ENCODE measurements at places on chromosomes 5 and 9.

DNA sequence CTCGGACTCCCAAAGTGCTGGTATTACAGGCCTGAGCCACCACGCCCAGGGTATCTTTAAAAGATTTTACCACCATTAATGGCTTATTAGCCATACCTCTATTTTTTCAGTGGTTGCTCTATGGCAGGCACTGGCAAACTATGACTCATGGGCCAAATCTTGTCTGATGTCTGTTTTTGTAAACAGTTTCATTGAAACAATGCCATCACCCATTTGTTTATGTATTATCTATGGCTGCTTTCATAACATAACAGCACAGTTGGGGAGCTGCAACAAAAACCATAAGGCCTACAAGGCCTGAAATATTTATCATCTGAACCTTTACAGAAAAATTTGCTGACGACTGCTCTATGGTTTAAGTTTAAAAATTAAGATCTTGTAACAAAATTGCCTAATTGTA lies 66.8 kb downstream of the SLC38A9 start:
- no peak overlapping the region for H3K4me3 ChIP-seq
- no peak for DNase-seq
- H3K27me3 ChIP-seq, result no peaks in the 10 kb centered on the region
- peaks cover 19% of the 10 kb centered on the region for H3K36me3 ChIP-seq
- H3K27ac ChIP-seq, result no peak overlapping the region

DNA sequence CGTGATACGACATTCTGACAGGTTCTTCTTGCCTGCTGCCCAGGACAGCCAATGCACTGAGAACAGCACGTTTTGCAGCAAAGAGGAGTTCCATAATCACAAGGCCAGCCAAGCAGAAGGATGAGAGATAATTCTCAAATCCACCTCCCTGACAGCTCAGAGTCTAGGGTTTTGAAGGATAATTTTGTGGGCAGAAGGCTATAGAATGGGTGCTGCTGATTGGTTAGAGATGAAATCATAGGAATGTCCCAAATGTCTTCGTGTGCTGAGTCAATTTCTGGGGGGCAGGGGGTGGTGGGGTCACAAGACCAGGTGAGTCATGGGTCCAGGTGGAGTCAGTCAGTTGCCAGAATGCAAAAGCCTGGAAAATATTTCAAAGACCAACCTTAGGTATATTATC lies 175.5 kb upstream of the SLC30A5 start:
- H3K4me3 ChIP-seq, result no peak overlapping the region
- H3K36me3 ChIP-seq, result no peaks in the 10 kb centered on the region
- H3K27ac ChIP-seq, result no peak overlapping the region

DNA sequence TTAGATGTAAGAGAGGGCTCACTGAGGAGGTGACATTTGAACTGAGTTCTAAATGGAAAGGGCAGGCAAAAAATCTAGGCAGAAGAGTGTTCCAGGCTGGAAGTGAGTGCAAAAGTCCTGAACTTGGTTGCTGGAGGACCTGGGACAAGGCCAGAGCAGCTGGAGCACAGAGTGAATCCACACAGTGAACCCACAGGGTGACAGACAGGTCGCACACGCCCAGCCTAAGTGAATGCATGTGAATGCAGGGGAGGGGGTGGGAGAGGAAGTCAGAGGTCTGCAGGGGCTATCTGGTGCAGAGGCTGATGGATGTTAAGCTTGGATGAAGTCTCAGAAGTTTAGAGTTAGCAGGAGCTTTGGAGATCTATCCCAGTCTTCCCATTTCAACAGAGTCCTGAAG lies 556 bp upstream of the TTF1 start:
- peaks cover 52% of the 10 kb centered on the region for H3K4me1 ChIP-seq
- peaks cover 19% of the 10 kb centered on the region for H3K36me3 ChIP-seq
- peak overlapping the region; percentile 90 for H3K27ac ChIP-seq
- DNase-seq, result no peak
- peak overlapping the region; percentile 94 for H3K4me3 ChIP-seq

DNA sequence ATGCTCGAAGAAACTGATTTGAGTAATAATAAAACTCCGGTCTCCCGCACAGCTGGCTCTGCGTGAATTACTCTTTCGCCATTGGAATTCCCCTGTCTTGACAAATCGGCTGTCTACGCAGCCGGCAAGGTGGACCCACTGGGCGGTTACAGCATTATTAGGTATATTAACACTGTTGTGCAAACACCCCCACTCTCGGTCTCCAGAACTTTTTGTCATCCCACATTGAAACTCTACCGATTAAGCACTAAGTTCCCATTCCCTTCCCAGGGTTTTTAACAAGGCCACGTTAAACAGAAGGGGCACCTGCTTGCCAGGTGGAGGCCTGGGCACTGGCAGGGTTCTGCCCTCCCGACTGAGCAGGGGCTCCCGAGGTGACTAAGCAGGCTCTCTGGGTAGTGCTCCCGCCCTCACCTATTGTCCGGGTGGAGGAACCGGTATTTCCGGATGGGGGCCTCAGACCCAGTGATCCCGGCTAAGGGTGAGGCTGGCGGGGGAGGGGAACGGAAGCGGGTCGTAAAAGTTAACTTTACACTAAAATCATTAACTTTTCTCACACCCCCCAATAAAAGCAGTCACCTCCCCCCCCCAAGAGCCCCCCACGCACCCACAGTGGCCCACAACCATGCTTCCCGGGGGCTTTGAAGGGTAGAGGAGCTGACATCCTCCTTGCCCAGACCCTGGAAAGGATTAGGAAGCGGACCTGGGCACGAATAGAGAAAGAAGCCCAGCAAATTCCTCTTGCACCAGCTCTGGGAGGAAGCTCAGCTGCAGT lies 53.5 kb upstream of the TJP2 start:
- H3K4me3 ChIP-seq, result peak overlapping the region; percentile 67
- peaks cover 2% of the 10 kb centered on the region for H3K27me3 ChIP-seq
- peak; percentile 29 for DNase-seq
- no peak overlapping the region for H3K27ac ChIP-seq
- peaks cover 7% of the 10 kb centered on the region for H3K4me1 ChIP-seq
- H3K36me3 ChIP-seq, result no peaks in the 10 kb centered on the region

DNA sequence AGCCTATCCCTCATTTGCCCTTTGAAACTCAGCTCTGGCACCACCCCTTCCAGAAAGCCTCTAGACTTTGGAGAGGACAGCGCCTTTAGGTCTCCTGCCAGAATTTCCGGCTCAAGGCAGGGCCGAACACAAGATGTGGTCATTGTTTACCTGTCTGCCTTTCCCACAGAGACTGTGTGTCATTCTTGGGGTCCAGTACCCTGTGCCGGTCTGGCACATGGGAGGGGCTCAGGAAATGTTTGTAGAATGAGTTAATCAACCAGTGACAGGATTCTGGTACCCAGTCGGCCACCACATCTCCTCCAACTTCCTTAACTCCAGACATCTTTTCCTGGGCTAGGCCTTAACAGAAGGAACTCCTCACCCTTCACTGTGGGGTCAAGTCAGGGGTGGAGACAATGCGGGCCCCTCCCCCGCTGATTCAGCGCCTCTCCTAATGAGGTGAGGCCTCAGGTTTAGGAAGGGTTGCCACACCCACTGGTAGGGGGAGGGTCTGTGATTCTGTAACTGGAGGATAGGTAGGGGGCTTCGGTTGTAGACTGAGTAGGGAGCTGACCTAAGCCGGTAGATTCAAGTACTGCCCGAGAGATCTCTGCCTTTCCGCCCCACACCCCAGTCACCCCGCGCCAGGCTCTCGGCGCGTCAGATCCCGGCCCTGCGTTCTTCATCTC lies 29.3 kb downstream of the PCDH1 start:
- H3K36me3 ChIP-seq, result no peaks in the 10 kb centered on the region
- H3K27ac ChIP-seq, result peak overlapping the region; percentile 85
- peaks cover 2% of the 10 kb centered on the region for H3K27me3 ChIP-seq
- H3K4me1 ChIP-seq, result peaks cover 16% of the 10 kb centered on the region

GRCh38 chr9:108290839-108291585 lies 564.8 kb downstream of the ACTL7B start:
- H3K27me3 ChIP-seq, result no peaks in the 10 kb centered on the region
- no peak overlapping the region for H3K27ac ChIP-seq
- H3K36me3 ChIP-seq, result no peaks in the 10 kb centered on the region
- H3K4me3 ChIP-seq, result no peak overlapping the region
- no peaks in the 10 kb centered on the region for H3K4me1 ChIP-seq
